ENCODE measurements at places on chromosomes 2 and 18.
A peak's percentile ranks its signal among the peaks of the same experiment; 100 is the strongest.

DNA sequence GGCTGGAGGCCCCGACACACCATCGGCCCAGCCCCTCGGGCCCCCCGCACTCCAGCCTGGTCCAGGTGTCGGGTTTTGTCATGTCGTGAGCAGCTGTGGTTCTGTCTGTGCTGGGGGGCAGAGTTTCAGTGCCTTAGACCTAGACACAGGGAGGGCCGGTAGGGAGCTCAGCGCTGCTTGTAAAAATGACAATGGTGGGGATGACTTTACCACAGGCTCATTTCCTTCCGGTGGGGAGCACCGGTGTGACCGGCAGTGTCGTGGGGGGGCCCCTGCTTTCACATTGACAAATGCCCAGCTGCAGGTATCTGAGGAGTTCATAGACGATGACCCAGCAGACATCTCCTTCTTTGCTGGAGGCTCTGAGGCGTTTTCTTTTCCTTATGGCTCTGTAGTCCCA is 66.9 kb downstream of the STK25 start:
- DNase-seq = no peak

DNA sequence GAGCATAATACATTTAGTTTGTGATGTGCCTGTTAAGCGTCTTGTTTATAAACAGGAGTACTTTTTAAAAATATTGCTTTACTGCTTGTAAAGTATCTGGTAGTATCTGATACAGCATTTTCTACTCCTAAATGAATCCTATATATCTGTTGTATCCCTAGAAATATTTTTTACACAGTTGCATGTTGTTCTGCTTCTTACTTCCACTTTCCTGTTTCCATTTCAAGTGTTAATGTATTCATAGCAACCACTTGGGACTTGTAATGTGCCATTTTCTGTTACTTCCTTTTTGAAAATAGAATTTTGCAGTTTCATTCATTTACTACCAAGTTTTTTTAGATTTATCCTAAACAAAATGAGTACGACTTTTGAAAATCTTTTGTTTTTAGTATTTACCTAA is 24.9 kb downstream of the CCNT2 start:
- no peak for DNase-seq

- DNase-seq = no peak
Measured at GRCh38 chr2:36134281-36134680, 221.3 kb upstream of the CRIM1 start.

- DNase-seq = no peak
Measured at GRCh38 chr2:65017335-65017734, 28.1 kb downstream of the SLC1A4 start.

DNA sequence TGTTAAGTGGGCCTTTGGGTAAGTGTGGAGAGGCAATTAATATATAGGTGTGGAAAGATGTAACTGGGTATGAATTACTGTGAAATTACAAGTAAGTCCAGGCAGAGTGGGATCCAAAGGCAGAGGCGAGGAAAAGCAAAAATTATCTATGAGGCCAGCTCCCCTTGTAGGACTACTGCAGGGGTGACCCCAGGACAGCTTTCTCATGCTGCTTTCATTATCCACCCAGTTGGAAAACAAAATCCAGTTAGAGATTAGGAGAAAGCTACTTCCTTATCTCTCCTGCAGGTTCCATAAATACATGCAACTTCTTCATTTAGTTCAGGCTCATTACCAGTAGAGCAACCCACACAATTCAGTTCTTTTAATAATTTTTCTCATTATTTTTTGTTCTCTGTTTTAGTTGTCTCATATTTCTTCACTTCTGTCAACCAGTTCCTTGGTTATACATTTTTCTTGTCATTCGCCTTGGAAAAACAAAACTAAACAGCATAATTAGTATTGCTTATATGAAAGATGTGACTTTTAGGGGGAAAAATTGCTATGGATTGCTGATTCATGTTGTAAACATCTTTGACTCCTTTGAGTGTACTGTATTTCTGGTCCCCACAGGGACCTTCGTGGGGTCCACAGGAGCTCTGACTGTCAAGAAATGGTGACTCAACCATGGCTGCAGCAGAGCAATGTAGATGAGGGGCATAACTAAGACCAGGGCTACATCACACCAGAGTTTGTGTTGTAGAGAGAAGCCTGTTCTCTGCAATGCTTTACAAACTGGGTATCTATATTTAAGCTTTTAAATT is 110.4 kb upstream of the PARD3B start:
- no peak for DNase-seq

DNA sequence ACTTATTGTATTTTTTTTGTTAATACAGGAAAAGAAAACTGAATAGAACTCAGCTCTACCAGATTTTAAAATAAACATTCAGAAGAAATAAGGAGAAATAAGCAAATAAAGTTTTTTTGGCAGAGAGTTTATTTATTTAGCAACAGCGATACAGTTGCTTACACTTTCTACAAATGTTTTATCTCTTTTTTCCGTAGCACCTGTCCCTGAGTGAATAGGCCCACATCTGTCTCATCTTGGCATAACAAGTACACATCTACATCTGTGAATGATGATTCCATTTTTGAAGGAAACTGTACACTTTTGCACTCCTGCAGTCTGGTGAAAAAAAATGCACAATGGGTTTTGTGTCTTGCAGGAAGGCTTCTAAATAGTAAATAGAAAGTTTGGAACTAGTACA is 783.6 kb upstream of the ZEB2 start:
- DNase-seq = no peak

DNA sequence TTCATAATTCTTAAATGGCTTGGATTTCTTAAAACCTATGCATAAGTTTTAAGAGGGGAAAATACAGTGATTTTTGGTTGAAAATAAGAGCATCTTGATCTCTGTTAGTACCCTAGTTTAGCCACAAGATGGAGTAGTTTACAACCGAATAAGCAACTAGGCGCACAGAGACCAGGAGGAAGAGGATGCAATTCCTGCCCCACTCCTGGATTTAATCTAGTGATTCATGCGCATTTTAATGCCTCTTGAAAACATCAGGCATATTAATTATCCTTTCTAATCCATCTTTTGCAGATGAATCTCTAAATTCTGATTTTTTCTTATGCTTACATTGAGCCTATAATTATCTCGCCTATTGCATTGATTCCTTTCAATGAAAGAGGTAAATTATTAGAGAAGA is 76.7 kb downstream of the MRPS9 start:
- DNase-seq = peak; percentile 65

GRCh38 chr2:147083664-147084063 is 761.2 kb upstream of the ACVR2A start:
- DNase-seq = no peak
